Stimulated activated CD8-positive, alpha-beta memory T cell treated with anti-CD3 and anti-CD28 coated beads, Interleukin-15, amount 100 ng/mL, for 24 hours (primary cell): ENCODE measurements at places on chromosomes 7 and 10.

DNA sequence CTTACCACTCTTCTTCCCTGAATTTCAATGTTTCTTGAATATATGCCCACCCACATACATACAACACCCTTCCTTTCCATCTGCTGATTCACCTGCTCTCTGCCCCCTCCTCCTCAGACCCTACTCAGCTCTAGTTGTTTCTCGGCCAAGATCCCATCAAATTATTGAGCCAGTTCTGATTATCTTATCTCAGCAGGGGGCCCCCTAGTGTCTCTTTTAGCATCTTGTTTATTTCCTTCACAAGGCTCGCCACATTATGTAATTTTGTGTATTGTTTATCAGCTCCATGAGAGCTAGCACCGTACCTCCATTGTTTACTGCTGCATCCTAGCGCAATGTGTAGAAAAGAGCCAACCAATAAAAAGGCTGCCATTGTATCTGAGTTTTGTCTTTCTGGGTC is 71.9 kb downstream of the FAM13C start:
- DNase-seq = no peak

DNA sequence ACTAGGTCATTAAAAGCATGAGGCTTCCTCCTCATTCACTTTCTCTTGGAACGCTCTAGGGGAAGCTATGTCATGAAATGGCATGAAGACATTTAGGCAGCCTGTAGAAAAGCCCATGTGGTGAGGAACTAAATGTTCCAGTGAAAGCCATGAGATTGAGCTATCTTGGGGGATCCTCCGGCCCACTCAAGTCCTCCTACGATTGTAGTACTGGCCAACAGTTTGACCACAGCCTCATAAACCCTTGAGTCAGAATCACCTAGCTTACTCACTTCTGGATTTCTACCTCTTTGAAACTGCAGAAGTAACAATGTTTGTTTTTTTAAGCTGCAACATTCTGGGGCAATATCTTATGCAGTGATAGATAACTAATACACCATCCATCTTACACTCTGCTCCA is 605.1 kb downstream of the SORCS1 start:
- DNase-seq = no peak

- no peak for DNase-seq
Measured at GRCh38 chr10:131816941-131817700, 83.7 kb upstream of the PPP2R2D start.

- DNase-seq = no peak
Measured at GRCh38 chr7:1761097-1761496, 91.0 kb downstream of the ELFN1 start.

DNA sequence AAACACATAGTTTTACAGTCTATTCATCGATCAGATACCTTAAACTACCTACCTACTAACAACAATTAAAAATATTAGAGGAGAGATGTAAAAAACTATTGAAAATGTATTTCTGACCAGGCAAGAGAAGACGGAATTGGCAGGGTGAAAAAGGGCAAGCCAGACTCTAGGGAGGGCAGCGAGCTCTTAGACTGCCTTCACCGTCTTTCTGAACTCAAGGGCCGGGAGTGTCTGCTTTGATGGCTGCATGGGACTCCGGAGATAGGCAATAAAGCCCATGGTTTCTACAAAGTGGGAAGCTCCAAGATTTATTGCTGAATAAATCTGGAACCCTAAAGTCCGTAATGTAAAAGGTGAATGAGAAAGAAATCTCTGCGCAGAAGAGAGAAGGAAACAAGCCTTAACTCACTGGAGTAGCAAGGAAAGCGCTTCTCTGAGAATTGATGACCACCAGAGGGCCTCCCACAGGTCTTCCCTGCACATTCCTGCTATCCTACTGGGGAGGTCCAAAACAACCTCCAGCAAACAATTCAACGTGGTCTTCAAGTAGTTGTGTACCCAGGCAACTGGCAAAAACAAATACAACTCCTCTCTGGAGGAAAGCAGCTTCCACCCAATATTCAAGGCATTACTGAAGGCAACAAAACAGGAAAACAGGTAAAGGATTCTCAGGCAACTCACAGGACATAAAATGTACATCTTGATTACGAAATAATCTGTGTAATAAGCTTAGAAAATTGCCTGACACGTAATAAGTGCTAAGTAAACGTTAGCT is 181.3 kb downstream of the SDK1 start:
- DNase-seq = no peak

DNA sequence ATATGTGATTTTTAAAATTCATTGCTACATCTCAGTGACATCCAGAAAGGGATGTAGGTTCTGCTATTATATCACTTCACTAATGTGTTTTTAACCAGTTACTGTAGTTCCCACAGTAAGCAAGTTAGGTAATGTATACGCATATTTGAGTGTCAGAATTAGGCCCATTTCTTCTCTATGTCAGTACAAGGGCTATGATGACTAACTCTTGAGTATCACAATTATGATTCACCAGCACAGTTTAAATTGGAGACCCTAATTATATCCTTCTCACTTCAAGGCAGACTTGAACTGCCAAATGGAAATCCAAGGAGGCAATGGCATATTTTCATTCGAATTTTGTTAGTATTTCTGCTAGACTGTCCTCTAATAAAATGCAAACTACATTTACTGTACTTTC is 23.6 kb downstream of the BZW2 start:
- no peak for DNase-seq

- no peak for DNase-seq
Measured at GRCh38 chr7:159022238-159022993, 122.3 kb downstream of the VIPR2 start.

- DNase-seq = no peak
Measured at GRCh38 chr7:55056068-55056467, 37.3 kb downstream of the EGFR start.

DNA sequence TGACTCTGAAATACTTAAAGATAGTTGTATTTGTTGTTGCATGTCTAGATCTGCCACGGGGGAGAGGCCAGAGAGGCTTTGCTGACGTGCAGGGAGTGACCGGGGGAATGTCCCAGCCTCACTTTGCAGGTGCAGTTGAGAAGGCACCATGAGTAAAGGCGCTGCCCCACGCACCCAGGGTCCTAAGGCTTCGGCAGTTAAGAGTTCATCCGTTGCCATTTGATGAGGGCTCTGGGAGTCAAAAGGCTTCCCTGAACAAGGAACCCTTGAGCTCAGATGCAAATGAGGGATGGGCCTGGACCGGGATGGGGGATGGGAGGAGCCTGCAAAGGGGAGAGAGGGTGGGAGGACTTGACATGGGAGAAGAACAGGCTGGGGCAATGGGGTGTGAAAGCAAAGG is 20.4 kb downstream of the PPP2R2D start:
- DNase-seq = no peak

- no peak for DNase-seq
Measured at GRCh38 chr10:109071539-109071938, 851.8 kb downstream of the XPNPEP1 start.

GRCh38 chr10:93218386-93218785 is 144.7 kb downstream of the CYP26A1 start:
- DNase-seq = no peak

GRCh38 chr10:2011106-2011716 is 273.9 kb upstream of the ADARB2 start:
- no peak for DNase-seq

GRCh38 chr10:90314718-90315117 is 543.1 kb downstream of the HTR7 start:
- DNase-seq = no peak

- DNase-seq = no peak
Measured at GRCh38 chr7:85737426-85737825, 550.6 kb upstream of the SEMA3D start.

- no peak for DNase-seq
Measured at GRCh38 chr7:27235387-27236311, 7.0 kb upstream of the EVX1 start.

GRCh38 chr10:29430101-29430500 is 141.2 kb downstream of the LYZL1 start:
- DNase-seq = no peak

DNA sequence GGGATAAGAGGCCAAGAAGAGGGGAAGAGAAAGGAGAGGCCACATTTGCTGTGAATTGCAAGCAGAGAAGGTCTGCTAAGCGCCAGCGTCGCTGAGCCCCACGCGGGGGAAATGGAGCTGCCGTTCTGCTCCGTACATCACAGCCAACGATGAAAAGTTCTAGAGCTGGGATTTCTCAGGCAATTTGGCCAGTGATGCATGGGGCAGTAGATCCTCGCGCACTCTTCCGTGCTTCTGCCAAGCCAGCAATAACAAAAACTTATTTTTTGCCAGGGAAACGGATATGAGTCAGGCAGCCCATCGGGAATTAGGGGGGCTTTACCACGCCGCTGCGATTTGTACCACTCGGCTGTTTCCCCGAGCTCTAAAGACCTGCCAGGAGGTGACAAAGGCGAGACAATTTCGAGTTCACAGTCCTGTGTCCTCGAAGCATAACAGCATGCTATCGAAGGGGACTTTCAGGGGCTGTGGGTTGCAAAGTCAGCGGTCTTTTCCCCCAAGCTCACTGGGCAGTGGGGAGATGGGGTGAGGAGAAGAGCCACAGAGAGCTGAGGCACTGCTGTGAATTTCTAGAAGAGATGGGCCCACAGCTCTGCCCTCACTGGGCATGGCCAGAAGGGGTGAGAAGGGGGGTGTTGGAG is 30.0 kb upstream of the SLF2 start:
- DNase-seq = no peak

GRCh38 chr7:150471886-150472285 is 21.5 kb downstream of the GIMAP8 start:
- no peak for DNase-seq

DNA sequence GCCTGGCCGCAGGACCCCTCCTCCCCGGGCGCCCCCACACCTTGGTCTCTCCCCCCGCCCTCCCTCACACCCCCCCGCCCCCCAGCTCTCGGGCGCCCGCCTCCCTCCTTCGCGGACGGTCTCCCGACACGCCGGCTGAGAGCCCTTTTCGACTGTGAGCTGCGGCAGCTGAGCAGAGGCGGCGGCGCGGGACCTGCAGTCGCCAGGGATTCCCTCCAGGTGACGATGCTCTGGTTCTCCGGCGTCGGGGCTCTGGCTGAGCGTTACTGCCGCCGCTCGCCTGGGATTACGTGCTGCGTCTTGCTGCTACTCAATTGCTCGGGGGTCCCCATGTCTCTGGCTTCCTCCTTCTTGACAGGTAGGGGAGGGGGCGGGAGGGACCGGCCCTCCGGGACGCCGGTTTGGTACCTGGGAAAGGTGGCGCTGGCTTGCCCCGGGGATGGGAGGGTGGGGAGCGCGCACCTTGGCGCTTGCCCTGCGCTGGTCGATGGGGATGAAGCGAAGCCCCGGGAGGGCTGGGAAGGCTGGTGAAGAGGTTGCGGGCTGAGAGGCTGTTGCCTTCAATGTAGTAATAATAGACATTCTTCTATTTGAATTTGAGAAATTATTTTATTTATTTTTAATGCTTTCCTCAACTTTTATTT is at the start of gene BMPER:
TSS of gene BMPER (plus strand) at position 151 of the 644 bp plus-strand sequence. CDS start at position 226, 75 bp downstream.
- DNase-seq = no peak

DNA sequence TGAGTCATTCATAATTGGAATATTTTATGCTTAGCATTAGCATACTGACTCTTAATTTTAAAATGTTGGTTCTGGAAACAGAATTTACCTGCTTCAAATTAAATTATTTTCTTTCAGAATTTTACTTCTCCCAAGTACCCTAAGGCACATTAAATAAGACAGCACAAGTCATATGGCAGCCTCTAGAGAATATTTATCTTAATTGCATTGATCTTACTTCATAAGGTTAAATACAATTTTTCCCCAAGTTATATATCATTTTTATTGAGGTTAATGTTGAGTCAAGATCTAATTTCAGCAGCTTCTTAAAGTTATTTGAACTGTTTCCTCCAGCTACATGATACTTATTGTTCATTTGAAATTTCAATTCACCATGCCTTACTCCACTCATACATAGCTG is 123.1 kb upstream of the IMMP2L start:
- no peak for DNase-seq

DNA sequence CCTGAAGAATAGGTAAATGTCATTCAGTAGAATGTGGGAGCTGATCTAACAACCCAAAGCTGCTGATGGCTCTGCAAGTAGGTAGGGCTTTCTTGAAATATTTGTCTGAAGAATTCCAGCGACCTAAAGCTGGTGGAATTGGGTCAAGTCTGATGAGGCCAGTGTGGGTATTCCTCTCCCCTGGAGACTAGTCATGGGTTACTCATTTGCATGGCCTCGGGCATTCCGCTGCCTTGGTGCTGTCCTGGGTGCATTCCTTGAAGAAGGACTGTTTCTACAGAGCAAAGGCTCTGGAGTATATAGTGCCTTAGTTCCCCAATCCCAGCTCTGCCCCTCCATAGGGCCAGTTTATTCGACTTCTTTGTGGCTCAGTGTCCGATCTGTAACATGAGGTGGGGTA is 19.2 kb downstream of the PDK4 start:
- no peak for DNase-seq

- DNase-seq = no peak
Measured at GRCh38 chr7:139619367-139619657, 95.8 kb downstream of the CLEC2L start.

- DNase-seq = no peak
Measured at GRCh38 chr7:143375298-143376034, 5.7 kb upstream of the ZYX start.

- no peak for DNase-seq
Measured at GRCh38 chr7:89104748-89105685, 309.5 kb upstream of the TEX47 start.

DNA sequence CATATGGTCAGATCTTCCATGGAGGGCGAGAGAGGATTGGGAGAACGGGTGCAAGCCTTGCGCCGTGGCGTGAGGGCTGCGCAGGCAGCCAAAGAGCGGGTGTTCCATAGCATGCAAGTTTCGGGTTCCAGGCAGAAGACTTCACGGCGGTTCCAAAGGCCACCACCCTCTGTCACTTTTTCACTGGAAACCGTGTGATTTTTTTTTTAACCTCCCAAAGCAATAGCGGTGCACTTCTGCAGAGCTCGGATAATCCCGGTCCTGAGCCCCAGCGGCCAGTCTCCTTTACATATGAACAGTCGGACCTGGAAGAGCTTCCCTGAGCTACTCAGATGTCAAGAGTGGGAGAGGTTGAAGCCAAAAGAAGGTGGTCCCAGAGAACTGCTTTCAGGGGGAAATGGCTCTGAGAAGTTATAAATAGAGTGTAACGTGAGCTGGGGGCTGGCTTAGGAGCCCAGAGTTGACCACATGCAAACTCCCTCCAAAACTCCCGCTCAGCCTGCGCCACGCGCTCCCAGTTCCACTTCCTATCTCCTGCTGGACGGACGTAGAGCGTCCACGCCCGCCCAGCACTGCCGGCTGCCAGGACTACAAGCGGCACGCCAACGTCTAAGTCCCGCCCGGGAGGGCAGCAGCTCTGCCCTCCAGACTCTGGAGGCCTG is at the start of gene MEOX2:
TSS of gene MEOX2 (minus strand) at position 389 of the 662 bp plus-strand sequence. CDS start at position 108, 281 bp downstream.
- DNase-seq = no peak

- no peak for DNase-seq
Measured at GRCh38 chr10:102384606-102385429, 10.7 kb upstream of the NFKB2 start.

- DNase-seq = no peak
Measured at GRCh38 chr10:52249850-52250395, 64.2 kb upstream of the DKK1 start.
